T47D (cell line): ENCODE measurements at places on chromosomes 12 and 14.

DNA sequence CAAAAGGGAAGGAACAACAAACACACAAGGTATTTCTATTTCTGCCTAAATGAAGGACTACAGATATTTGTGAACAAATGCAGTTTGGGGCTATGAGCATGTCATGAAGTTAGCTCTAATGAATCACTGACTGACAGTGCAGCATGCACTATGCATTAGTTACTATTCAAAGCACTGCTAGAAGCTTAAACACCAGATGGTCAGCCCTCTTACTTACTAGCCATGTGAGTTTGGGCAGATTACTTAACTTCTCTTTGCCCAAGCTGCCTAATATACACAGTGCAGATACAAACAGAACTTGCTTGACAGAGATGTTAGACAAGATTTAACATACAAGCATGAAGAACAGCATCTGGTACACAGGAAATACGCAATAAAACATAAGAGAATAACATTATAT lies 96.0 kb downstream of the ATXN2 start:
- DNase-seq = peak; percentile 24

DNA sequence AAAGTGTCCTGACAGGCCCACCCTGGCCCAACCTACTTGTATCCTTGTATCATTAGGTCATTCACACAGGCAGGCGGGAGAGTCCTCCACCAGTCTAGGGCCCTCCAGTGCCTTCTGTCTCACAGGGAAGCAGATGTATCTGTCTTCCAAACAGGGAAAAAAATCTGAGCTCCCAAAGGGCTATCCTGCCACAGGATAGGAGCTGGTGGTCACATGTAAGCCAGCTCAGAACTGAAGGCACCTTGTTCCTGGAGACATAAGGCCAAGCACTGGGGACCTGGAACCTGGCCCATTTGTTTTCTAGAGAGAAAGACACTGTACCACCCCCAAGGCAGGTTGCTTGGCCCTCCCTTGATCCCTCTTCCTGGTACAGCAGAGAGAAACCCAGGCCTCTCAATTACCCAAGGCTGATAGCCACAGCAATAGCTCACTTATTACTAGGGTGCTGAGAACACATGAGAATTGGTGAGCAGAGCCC lies 19.4 kb upstream of the PLEKHH1 start:
- DNase-seq = no peak

DNA sequence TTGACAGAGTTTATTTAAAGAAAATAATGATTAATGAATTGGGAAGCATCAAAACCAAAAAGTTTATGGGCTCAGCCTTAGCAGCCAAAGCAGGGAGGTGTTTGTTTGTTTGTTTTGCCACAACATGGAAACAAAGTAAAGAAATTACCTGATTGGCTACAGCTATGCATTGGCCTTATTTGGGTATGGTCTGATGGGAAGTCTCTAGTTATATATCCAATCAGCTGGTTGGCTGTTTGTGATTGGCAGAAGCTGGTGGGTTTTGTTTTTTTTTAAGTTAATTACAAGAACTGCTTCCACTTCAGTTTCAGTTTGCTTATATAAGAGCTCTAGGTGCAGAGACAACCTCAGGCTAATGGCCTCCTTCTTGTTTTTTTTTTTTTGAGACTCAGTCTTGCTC lies 4.6 kb upstream of the LEMD3 start:
- no peak for DNase-seq

GRCh38 chr14:45253754-45254310 lies 830 bp upstream of the MIS18BP1 start:
- DNase-seq = no peak

- no peak for DNase-seq
Observed at GRCh38 chr12:127957001-127957660, 309.8 kb upstream of the TMEM132C start.

DNA sequence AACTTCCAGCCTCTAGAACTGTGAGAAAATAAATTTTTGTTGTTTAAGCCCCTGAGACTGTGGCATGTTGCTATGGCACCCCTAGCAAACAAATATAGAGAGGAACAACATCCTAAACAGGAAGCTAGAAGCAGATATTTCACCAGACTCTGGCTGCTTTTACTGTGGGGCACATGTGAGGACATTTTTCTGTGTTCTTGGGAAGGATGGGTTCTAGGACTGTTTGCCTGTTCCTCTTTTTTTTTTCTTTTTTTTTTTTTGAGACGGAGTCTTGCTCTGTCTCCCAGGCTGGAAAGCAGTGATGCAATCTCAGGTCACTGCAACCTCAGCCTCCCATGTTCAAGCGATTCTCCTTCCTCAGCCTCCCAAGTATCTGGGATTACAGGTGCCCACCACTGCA lies 4.2 kb upstream of the HRK start:
- no peak for DNase-seq

- peak; percentile 66 for DNase-seq
Observed at GRCh38 chr12:46944088-46944487, 118.3 kb upstream of the SLC38A4 start.

DNA sequence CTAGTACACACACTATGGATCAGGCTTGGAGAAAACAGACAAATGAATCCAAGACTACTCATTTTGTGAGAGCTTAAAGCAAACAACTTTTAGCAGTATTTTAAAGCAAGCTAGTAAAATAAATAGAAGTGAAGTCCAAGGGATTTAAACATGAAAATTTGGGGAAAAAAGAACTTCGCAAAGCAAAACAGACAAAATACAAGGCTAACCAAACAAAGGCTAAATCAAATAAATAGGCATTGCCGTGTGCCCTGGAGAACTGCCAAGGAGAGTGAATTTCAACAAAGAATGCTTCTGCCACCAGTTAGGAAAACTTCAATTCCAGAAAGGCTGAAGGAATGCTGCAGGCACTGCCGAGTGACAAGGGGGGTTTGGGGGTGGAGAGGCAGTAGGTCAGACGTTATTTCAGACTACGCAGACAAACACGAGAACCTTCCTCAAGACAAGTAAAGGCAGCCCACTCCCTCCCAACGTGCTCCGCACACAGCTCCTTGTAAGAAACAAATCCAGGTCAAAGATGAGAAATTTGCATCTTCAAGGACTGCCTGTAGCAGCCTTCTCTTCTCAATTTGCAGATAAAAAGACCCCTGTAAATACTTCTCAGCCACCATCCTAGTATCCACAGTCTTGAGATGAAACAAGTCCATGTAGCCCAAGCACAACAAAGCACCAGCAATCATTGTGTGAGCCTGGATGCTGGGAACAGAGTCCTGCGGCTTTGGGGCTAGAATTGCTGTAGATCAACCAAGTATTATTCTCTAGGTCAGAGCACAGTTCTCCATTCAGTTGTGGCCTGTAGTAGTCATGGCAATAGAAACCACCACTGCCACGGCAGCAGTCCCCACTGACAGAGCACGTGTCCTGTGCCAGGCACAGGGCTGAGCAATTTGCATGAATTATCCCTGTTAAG lies 43.3 kb downstream of the EFCAB11 start:
- no peak for DNase-seq

DNA sequence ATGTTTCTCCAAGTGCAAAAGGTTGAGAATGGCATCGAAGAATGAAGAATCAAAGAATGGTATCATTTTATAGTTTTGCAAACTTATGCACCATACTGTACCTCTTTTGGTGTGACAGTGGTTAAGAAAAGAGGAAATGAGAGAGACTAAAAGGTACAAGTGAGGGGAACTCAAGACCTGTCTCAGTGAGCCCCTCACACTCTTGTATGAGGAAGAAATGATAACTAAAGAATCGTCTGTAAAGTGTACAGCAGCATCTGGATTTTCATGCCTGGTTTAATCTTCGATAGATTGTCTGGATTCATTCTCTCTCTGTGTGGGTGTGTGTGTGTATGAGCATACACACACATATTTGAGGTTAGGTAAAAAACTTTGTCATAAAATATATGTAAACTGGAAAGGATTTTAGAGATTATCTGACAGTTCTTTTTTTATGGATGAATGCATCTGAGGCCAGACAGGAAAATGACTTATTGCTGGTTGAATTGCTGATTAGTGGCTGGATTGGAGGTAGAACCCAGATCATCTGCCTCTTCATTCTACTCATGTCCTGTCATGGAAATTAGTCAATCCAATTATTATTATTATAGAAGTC lies 16.0 kb upstream of the SLC38A2 start:
- DNase-seq = no peak

- no peak for DNase-seq
Observed at GRCh38 chr12:12167847-12168246, 97.1 kb downstream of the BCL2L14 start.

- no peak for DNase-seq
Observed at GRCh38 chr12:94230357-94230905, 82.1 kb downstream of the PLXNC1 start.

- no peak for DNase-seq
Observed at GRCh38 chr14:22606380-22606779, 8.3 kb downstream of the ABHD4 start.

DNA sequence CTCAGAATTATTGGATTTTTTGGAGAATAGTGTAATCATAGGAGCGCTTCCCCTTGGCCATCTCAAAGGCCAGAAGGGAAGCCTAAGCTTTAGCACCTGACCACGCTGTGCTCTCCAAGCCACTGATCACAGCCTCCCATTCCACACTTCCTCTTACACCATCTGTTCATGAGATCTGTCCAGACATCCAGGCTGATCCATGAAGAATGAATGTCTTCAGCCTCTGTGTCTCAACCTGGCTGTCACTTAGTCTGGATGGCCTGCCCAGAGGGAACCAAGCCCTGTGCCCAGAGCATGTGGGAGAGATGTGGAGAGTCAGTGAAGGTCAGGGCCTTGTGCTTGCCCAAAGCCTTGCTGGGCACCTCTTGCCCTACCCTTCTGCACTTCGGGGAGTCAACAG lies 40.5 kb downstream of the TSPAN11 start:
- no peak for DNase-seq

DNA sequence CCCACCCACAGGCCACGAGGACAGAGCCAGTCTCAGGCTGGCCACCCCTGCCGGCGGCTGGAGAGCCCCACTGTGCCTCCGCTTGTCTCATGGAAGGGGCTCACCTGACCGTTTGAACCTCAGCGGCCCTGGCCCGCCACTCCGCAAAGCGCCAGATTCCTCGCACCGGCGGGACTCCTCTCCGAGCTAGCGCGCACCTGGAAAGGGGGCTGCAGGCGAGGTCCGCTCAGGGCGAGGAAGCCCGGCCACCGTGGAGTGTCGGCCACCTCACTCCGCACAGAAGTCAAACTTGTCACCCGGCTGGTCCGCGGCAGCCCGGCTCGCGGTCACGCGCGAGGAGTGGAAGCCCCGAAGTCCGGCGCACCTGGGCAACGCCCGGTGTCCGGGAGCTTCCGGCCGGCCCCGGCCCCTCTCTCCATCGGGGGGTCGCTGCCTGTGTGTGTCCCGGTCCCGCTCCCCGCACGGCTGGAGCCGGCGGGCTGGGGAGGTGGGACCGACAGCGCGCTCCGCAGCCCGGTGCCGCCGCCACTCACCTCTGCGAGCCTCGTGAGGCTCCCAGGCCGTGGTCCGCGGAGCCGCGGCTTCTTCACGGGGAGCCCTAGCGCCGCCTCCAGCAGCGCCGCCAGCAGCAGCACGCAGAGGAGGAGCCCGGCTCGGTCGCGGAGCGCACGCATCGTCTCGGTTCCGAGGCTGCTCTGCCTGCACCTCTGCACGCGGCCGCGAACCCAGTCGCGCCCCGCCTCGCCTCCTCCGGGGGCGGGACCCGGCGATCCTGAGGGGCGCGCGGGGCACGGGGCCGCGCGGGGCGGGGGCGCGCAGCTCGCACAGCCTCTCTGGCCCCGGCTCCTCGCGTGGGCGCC lies at the start of gene ISM2:
TSS of gene ISM2 (minus strand) at position 697 of the 860 bp plus-strand sequence. CDS start at position 674, 23 bp downstream.
- peak; percentile 59 for DNase-seq

GRCh38 chr14:49880267-49881064 lies 12.4 kb upstream of the ARF6 start:
- no peak for DNase-seq

DNA sequence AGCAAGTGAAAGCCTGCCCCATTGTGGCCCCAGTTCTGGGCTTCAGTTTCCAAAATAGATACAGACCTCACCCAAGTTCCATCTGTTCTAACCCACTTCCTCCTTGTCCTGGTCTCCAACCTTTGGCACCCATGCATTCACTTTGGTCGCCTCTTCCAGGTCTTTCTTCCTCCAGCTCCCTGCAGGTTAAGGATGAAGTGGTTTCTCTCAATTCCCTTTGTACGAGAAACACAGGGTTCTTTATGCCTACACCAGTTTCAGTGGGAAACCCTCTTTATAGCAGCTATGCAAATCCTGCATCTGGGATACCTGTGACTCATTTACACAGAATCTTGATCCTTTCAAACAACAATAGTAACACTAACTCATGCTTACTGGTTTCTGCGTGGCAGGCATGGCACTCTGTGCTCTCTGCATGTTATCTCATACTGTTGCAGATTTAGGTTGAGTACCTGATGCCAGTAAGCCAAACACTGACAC lies 110.6 kb upstream of the AMIGO2 start:
- DNase-seq = no peak

DNA sequence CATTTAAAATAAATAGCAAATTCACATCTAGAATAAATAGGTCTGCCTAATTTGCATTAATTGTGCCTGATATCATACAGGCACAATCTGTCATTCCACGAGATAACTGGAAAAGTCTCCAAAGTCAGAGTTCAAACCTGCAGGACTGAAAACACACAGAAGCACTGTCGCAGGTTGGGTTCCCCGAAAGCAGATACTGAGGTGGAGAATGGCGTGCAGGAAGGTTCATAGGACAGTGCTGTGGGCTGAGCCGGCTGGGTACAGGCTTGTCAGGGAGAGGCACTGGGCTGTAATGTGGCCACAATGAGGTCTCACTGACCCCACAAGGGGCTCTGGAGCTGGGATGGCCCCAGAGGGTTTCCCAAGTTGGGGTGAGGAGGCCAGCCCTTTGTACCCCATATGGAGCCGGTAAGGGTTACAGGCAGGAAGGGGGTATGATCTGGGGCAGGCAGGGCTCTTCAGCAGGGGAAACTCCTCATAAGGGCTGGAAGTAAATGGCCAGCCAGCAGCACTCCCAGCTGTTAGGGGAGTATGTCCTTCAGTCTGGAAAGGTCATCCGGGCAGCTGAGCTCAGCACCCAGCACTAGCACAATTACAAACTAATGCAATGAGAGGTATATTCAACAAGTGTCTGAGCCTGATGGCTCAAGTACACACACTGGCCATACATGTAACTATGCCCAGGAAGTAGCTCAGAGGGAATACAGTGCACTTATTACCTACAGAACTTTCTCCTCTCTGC lies 68.5 kb downstream of the NT5DC3 start:
- DNase-seq = no peak

DNA sequence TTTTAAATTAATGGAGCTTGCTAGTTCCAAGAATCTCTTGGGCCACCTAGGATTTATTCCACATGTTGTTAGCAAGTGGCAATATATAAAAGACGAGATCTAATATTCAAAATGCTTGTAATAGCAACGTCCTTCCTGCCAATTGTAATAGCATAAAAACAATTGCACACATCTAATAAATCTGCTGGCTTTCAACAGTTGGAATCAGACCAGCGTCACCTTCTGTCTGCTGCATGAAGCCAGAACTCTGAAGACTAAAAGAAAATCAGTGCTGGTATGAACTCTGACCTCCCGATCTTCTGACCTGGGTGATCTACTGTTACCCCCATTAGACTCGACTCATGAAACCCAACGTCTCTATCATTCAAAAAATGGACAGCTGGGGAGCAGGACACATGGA lies 100.6 kb downstream of the DIO2 start:
- no peak for DNase-seq
